Osteoblast (primary cell): ENCODE measurements at places on chromosomes 3 and 15. TPM values are rescaled to one million over a fixed set of nuclear protein-coding genes. Genes with fewer than 3 reads are reported as not detected.

- no peak for DNase-seq
Observed at GRCh38 chr15:73317651-73318462, 50.9 kb downstream of the HCN4 start.

- DNase-seq = no peak
Observed at GRCh38 chr3:116087426-116087825, 357.9 kb downstream of the LSAMP start.

DNA sequence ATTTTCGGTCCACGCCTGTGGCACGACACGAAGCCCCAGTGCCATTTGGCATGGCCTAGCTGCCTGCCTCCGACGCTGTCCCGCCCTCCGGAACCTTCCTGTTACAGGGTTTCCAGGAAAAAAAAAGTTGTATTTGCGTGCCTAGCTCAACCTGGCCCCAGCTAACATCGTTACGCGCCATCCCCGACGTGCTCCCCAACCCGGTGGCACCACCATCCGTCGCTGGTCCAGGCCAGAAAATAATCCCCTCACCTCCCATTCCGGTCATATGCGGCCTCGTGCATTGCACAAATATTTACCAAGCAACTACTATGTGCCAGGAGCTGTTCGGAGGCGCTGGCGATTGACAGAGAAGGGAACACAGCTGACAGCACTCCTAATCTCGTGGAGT is 1.4 kb upstream of the CYP1A1 start:
- DNase-seq = peak; percentile 78

DNA sequence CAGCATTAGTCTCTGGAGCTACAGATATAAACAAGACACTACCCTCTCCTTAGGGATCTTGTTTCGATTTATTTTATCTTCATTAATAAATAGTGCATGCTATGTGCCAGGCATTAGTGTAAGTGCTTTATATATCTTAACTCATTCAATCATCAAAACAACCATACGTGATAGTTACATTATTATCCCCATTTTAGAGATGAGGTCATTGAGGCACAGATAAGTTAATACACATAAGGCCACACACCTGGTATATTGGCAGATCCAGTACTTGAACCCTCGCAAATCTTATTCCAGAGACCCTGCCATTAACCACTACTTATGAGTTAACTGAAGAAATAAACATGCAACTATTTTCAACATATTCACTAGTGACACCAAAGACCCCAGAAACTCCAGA is 25.7 kb upstream of the NR2F2 start:
- no peak for DNase-seq

DNA sequence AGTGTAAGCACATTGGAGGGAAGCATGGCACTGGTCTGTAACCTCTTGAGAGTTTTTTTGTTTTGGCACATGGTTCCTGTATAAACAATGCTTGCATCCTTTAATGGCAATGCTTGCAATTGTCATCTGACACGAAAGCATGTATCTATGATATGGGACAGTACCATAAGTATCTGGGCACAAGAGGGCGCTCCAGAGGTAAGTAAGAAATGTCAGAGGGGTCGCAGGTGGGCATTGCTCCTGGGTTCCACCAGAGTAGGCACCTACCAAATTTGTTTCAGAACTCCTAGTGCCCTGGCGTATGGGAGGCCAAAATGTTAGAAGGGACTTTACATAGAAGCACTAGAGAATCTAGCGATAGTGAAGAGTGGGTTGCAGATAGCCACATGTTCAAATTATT is 58.7 kb upstream of the BCHE start:
- no peak for DNase-seq

DNA sequence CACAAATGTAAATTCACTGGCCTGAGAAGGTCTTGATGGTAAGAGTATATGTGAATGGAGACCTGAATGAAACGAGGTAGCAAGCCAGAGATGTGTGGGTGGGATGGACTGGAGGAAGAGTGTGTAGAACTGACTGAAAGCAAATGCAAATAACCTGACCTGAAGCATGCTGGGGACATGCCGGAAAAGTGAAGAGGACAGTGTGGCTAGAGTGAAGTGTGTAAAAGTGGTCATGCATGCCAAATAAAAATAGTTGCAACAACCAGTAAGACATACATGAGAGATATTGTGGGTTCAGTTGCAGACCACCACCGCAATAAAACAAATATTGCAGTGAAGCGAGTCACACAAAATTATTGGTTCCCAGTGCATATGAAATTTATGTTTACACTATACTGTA is 82.3 kb downstream of the LPP start:
- DNase-seq = no peak

- DNase-seq = no peak
Observed at GRCh38 chr15:62843311-62843710, 199.2 kb upstream of the TPM1 start.

DNA sequence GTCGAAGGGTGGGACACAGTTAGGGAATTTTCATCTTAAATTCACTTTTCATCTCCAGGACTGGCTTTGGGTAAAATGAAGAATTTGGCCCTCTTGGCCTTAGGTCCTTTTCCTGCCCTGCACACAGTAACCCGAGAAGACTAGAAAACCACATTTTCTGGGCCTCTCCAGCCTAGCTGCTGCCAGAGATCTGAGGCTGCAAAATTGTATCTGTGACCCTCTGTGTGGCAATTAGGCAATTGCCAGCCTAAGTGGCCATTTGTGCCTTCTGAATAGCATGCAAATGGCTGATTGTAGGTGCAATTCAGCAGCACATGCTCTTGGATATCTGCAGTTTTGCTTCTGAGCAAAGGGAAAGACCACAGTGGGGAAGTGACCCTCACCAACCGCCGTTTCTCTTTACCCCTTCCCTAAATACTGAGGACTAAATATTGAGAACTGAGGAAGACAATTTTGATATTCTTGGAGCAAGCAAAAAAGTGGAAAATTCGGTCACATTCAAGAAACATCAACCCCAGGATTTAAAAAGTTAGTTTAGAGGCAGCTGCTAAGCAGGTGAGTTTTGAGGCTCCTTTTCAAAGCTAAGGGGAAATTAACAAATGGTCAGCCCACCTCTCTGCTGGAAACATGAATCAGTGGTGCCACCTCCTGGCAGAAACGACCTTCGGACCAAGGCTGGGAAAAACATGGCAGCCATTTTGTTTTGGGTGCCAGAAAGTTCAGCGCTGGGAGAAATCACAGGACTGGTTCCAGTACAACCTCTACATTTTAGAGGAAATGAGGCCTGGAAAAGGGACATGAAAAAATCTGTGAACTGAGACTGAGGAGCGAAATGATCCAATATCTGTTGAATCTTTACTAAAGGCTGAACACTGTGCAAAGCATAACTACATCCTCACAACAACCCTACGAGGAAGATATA is 56.6 kb upstream of the PRTG start:
- DNase-seq = peak; percentile 83

DNA sequence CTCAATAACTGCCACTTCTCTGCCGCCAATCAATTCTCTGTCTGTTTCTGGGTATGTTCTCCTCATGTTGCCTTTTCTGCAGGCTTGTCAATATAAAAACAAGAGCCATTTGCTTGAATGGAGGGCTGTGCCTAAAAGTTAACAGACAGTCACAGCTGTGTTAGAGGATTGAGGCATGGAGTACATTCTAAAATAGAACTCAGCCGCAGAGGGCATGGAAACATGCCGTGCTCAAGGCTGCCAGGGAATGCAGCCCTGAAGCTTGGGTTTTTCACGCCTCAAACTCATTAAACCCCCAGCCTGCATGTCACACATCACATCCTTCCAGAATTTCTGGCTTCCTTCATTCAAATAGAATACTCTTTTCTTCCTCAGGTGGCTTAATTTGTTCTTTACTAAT is 166.6 kb downstream of the TPRG1 start:
- no peak for DNase-seq

DNA sequence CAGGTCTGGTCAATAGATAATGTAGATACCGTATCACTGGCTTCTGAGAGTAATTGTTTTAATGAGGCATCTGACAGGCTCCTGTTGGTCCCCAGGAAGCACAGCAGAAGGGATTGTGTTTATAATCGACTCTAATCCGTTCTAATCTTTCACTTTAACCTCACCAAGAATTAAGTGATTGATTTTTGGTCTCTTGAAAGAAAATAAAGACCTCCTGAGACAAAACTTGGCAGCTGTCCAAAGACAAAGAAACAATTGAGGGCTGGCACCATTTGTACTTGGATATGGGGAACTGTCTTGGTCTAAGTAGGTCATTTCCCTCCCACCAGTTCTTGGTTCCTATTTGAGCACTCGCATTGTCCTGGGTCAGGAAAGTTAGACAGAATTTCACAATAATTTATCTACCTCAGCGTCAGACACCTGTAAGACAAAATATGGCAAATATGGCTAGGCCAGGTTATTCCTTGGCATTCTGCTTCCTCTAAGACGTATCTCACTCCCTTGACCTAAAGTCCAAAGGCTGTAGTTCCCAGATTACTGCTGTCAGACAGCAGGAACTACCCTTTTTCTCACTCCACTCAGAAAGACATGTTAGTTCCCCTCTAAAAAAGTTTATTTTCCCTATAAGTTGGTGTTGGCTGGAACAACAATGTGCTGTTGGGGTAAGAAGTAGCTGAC is 22.7 kb upstream of the CD96 start:
- no peak for DNase-seq

GRCh38 chr15:60235951-60236710 is 161.7 kb downstream of the ANXA2 start:
- DNase-seq = no peak

DNA sequence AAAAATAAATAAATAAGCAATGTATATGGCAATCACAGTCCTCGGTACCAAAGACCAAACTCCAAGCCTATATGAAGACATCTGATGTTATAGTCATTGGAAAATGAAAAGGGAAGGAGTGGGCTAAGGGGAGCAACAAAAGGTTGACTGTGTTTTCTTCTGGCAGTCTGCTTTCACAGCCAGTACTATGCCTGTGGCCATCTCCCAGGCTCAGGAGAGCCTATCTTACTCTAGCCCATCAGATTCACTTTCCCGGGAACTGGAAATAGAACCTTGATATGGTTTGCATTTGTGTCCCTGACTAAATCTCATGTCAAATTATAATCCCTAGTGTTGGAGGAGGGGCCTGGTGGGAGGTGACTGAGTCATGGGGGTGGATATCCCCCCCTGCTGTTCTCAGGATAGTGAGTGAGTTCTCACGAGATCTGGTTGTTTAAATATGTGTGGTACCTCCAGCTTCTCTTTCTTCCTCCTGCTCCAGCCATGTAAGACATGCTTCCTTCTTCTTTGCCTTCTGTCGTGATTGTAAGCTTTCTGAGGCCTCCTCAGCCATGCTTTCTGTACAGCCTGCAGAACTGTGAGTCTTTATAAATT is 105.3 kb downstream of the PLCH1 start:
- no peak for DNase-seq

- DNase-seq = no peak
Observed at GRCh38 chr15:86706813-86707212, 627.1 kb downstream of the AGBL1 start.

DNA sequence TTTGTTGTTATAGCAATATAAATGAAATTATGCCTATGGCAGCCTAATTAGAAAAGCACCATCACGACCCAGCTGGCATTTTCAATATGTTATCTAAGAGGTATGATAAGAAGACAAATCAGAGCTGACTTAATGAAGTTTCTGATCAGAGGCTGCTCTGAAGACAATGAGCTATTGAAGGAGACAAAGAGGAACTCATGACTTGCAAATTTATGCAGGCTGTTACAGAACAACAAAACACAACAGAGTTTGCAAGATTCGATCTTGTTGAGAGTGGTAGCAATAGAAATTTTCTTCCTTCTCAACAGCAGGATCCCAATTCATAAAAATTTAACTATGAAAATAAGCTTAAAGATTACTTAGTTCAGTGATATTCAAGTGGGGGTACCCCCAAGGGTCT is 7.7 kb downstream of the CCDC54 start:
- DNase-seq = no peak

DNA sequence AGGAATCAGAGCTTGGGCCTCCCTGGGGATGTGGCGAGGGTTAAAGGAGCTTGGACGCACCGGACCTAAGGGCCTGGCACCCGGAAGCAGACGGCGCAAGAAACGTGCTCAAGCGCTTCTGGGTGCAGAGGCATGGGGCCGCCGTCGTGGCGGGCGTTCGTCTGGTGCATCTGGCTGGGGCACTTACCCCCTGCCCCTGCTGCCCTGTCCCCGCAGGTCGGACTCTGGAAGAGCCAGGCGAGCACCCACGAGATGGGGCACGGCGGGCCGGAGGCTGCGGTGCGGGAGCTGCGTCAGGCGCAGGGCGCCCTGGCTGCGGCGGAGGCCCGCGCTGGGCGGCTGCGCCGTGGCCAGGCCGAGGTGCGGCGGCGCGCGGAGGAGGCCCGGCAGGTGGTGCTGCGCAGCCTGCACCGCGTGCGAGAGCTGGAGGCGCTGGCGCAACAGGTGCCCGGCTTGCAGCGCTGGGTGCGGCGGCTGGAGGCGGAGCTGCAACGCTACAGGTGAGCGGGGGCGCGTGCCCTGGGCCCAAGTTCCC is 2.5 kb downstream of the EFCC1 start:
- DNase-seq = peak; percentile 76

DNA sequence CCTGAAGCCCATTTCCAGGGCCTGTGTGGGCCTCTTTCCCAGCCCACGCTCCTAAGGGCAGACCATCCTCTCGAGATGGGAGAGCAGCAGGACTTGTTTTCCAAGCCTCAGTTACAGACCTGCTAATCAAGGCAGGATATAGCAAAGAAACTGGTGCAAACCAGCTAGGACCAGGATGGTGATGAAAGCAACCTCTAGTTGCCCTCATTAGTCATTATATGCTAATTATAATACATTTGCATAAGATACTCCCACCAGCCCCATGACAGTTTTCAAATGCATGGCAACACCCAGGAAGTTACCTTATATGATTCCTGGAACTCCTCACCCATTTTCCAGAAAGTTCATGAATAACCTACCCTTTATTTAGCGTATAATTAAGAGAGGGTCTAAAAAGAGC is 34.4 kb upstream of the TRH start:
- no peak for DNase-seq

- no peak for DNase-seq
Observed at GRCh38 chr15:90401495-90401894, 13.5 kb downstream of the IQGAP1 start.

DNA sequence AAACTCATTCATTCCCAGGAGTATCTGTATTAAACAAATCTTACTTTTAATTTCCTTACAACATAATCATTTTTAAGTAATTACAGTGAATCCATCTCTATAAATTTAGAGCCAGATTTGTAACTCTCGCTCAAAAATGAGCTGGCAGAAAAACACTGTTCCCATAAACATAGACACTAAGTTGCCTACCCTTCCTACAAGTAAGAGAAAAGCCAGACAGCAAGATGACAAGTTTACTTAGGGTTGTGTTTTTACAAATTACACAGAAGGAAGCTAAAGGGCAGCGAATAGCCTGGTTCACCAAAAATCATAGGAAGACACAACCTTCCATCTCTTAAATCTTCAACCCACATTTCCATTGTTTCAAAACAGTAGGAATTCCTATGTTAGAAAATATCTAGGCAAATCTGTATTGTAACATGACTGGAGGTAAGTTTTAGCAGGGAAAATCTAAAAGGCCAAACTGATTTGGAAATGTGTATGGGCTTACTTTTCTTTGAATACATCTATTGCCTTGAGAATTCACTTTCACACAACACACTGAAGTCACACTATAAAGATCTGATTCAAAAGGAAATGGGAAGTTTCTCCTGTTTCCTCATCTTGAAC is 21.7 kb downstream of the HERC1 start:
- no peak for DNase-seq

STAC gene
- 3.3 and 6.5 TPM in 2 replicates for total RNA-seq

WDR93 gene
- total RNA-seq = under 0.01 and 0.36 TPM in 2 replicates

CP gene
- total RNA-seq = 0.88 and 1.4 TPM in 2 replicates

ANKRD34C gene
- not detected in 2 replicates for total RNA-seq

GOLGA8T gene
- not detected in 2 replicates for total RNA-seq

NAA80 gene
- 6.5 and 8.0 TPM in 2 replicates for total RNA-seq

SLC22A14 gene
- 0.29 and 0.36 TPM in 2 replicates for total RNA-seq

CCDC54 gene
- total RNA-seq = not detected in 2 replicates
